ENCODE measurements at places on chromosomes 11 and 22.

DNA sequence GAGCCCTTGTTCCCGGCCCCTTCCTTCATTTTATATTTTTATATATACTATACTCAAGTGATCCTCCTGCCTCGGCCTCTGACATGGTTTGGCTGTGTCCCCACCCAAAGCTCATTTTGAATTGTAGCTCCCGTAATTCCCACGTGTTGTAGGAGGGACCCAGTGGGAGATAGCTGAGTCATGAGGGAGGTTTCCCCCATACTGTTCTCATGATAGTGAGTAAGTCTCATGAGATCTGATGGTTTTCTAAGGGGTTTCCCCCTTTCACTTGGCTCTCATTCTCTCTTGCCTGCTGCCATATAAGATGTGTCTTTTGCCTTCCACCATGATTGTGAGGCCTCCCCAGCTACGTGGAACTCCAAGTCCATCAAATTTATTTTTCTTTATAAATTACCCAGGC lies 7.2 kb upstream of the ZNF280A start:
- DNase-seq: no peak

DNA sequence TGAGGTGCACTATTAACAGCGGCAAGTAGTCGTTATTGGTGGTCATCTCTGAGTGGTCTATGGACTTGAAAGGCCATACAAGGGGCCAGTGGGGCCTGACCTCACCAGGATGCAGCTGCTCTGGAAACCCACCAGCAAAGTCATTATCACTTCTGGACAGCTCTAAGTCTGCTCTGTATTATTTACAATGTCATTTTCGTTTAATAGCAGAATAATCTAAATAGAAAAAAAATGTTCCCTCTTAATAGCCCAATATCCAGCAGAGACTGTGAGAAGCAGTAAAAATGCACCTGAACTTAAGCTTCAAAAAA lies 85.0 kb upstream of the EED start:
- no peak for DNase-seq

- DNase-seq: peak; percentile 55
Observed at GRCh38 chr11:117096201-117096991, 1.8 kb downstream of the SIK3 start.

DNA sequence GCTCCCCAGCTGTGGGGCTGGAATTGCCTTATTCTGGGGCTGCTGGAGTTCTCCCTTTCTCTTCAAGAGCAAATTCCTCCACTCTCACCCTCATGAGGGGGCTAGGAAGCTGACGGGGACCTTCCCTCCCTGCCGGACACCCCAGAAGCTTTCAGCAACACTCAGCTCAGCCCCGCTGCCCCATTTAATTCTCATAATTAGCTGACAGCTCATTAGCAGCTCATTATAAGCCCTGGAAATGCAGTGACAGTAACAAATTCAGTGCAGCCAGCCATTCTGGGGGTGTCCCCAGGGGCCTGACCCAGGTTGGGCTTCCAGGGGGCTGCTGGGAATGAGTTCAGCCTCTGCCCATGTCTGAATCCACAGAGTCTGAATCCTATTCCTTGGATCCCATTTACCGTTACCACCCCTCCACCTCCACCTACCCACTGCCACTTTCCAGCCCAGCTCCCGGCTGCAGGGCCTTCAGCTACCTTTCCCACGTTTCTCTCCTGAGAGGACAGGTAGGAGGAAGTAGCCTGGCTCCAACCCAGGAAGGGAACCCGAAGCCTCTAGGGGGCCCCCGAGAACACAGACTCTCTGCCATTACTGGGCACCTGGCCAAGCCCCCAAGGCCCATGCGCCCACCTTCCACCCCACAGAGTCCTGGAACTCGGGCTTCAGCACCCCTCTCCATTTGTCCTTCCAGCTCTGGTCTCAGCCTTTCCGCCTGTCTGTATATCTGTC lies 101.7 kb upstream of the LMO1 start:
- DNase-seq: no peak

DNA sequence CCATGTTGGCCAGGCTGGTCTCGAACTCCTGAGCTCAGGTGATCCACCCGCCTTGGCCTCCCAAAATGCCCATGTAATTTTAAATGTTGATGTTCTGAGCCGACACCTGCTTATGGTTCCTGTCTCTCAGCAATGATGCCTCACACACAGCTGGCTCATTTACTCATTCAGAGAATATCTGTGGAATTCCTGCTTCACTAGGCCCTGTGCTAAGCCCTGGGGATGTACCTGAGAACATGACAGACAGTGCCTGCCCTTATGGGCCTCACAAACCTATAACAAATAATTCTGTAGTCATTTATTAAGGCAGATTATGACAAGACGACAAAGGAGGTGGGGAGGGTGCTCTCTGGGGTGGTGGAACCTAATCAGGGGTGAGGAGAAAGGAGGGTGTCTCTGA lies 93.7 kb downstream of the PRR5L start:
- no peak for DNase-seq

GRCh38 chr11:110374921-110375320 lies 54.8 kb upstream of the FDX1 start:
- DNase-seq: peak; percentile 25

GRCh38 chr11:24513479-24514218 lies 16.8 kb downstream of the LUZP2 start:
- DNase-seq: no peak

- no peak for DNase-seq
Observed at GRCh38 chr22:35526333-35526979, 14.2 kb upstream of the RASD2 start.

DNA sequence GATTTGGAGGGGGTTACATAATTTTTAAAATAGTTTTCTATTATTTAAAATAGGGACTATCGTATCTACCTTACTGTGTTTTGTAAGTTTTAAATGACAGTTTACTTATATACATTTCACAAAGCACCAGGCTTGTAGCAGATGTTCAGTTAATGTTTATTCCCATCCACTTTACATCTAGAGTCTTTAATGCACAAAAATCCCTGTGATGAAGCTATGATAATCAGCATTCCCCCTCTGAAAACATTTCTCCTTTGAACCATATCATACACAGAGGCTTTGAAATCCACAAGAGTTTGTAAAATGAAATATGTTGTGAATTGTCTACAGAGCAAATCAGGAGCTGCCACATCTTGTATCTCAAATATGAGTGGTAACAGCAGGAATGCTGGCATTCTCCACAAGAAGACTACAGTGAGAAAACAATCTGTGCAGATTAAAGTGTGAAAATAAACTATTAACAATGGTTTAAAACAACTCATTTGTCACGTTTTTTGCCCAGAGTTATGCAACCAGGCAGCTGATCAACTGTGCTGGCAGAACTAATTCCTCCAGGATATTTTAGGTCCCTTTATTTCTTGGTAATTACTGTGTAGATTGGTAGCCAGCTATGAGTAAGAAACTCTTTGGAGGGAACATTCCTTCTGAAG lies 699.1 kb upstream of the ARHGAP42 start:
- no peak for DNase-seq

- peak; percentile 7 for DNase-seq
Observed at GRCh38 chr11:61567286-61568061, 13.4 kb downstream of the SYT7 start.

GRCh38 chr11:12680246-12680939 lies 6.2 kb downstream of the TEAD1 start:
- no peak for DNase-seq

- DNase-seq: no peak
Observed at GRCh38 chr11:59769111-59769510, 13.9 kb downstream of the STX3 start.

DNA sequence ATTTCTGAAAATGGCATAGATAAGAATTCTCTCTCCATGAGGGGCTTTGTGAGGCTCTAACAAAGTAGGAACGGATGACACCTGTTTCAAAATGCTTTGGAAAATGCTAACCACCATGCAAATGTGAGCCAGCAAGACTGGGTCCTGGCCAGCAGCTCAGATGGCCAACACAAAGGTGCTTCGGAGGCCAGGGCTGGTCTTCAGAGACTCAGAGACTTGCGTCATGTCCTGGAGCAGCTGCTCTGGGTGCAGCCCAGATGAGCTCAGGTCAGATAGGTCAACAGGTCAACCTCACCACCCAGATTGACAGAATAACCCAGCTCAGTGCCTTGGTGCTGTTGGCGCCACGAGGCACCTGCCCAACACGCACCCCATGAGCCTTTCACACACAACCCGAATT lies 12.0 kb upstream of the TMEM121B start:
- DNase-seq: no peak

DNA sequence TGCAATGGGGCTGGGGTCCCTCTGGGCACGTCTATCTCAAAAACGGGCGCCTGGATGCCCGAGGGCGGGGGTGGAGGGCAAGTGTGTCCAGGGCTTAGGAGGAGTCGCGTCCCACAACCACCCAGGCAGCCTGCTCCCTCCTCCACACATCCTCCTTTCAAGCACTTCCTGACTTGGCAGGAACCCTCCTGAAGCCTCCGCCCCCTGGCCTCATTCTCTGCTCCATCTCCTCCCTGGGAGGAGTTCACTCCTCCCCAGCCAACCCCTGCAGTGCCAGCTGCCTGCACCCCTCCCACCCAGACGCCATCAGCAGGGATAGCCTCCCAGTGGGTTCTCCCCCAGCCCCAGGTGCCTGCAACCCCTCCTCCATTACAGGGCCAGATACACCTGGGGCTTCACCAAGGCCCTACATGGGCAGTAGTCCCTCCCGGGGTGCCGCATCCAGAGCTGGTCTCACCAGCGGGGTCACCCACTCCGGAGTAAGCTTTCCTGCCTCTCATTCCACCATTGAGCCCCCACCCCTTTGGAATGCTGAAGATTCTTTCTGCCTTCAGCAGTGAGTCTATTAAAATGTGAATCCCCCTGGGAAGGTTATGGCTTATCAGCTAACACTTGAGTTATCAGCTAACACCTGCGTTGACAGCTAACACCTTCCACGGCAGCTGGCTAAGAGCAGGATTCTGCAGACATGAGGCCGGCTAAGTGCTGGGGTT lies 24.4 kb downstream of the RTN4R start:
- DNase-seq: peak; percentile 8

DNA sequence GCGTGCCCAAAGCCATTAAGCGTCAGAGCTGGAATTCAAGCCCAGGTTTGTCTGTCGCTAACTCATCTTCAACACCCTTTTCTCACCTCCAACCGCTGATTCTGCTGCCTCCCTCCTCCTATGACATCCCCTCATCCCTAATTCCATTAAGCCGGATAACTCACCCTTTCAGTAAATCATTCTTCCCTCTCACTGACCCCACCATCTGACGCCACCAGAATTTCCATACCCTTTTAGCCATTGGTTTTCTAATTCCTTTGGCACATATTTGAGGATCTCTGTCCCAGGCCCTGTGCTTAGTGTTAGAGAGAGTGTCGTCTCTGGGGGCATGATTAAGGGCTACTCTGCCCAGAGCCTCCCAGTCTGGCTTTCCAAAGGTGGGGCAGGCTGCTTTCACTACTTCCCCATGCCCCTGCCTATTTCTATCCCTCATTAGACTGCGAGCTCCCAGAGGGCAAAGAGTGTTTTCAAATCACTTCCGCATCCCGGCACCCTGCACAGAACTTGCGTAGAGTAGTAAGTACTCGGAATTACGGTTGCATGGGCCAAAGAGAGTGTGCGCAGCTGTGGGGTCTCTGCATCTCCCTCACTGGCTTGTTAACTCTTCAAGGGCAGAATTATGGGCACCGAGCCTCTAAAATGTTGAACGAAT lies 3.9 kb downstream of the KLHL35 start:
- no peak for DNase-seq

DNA sequence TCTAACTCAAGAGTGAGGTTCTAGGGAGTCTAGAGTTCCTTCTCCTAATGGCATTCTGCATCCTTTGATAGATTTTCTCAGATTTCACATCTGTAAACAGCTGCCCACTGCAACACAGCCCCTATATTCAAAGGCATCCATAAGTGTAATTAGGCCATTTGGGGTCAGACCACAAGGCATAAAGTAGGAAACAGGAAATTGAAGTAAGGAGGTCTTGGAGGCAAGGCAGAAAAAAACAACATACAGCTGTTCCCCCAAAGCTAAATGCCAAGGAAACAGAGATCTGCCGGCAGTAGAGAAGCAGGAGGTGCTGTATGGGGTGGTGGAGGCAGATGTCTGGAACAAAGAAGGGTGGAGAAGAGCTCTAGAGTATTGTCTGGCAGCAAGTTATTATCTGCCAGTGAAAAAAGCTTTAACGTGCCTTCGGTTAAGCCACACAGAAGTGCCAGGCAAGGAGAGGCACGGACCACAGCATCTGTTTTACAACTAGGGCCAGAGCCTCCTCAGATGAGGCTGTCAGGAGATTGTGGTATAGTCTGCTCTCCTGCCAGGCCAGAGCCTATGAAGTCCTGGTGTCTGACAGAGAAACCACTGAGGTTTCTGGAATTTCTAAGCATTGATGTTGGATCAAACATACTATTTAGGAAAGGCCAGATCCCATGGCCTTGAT lies 100.2 kb upstream of the CHRM4 start:
- DNase-seq: no peak

Data from AML-193 (cell line).